Type B pancreatic cell (in vitro differentiated cells): ENCODE measurements at places on chromosomes 6 and 20.

DNA sequence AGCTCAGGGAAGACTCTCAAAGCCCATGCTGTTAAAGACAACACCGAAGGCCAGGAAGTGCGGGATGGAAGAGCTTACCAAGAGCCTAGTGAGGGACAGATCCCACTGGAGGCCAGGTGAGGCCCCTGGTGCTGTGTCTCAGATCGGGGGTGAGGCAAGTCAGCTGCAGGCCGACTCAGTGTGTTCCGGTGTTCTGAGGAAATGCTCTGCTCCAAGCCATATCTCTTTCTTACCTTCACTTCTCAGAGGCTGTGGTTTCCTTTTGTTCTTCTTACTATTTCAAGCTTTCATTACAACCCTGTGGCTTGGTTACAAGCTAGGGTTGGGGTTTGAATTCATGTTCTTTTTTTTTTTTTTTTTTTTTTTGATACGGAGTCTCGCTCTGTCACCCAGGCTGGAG lies 114.3 kb upstream of the ZFP64 start:
- peaks cover 14% of the 10 kb centered on the region for H3K4me1 ChIP-seq
- peaks cover 14% of the 10 kb centered on the region for H3K27me3 ChIP-seq
- no peak overlapping the region for H3K27ac ChIP-seq
- no peaks in the 10 kb centered on the region for H3K36me3 ChIP-seq

GRCh38 chr6:163725008-163725941 lies 310.8 kb downstream of the QKI start:
- no peak for DNase-seq
- peaks cover 9% of the 10 kb centered on the region for H3K27me3 ChIP-seq
- peak overlapping the region; percentile 38 for H3K27ac ChIP-seq
- no peaks in the 10 kb centered on the region for H3K36me3 ChIP-seq

GRCh38 chr6:167073679-167074274 lies 49.1 kb upstream of the CCR6 start:
- no peak overlapping the region for H3K27ac ChIP-seq
- H3K4me1 ChIP-seq: peaks cover 5% of the 10 kb centered on the region
- H3K27me3 ChIP-seq: no peaks in the 10 kb centered on the region
- H3K4me3 ChIP-seq: no peak overlapping the region

GRCh38 chr6:4316867-4317400 lies 181.6 kb upstream of the ECI2 start:
- no peaks in the 10 kb centered on the region for H3K27me3 ChIP-seq
- peak overlapping the region; percentile 54 for H3K4me3 ChIP-seq
- H3K4me1 ChIP-seq: peaks cover 38% of the 10 kb centered on the region
- no peak for DNase-seq

GRCh38 chr20:34375977-34376430 lies 12.9 kb downstream of the ITCH start:
- H3K36me3 ChIP-seq: peaks cover 34% of the 10 kb centered on the region
- H3K27ac ChIP-seq: peak overlapping the region; percentile 12
- peaks cover 15% of the 10 kb centered on the region for H3K4me1 ChIP-seq
- DNase-seq: peak; percentile 49
- no peak overlapping the region for H3K4me3 ChIP-seq

DNA sequence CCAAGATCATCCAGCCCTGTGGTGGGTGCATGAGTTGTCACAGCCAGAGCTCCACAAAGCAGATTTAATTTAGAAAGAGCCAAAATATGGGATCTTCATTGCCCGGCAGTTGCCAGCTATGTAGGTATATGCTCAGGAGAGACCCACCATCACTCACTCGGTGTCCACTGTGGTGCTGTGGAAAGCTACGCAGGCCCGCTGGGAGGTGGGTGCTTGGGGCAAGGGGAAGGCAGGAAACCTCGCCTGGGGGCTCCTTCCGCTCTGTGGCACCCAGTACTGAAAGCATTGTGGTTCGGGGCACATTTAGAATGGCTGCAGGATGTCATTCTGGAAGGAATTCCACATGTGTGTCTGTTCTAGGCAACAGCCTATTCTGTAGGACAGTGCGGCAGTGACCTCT lies 259.9 kb downstream of the TAF4 start:
- peaks cover 14% of the 10 kb centered on the region for H3K4me1 ChIP-seq
- H3K36me3 ChIP-seq: no peaks in the 10 kb centered on the region
- H3K27ac ChIP-seq: no peak overlapping the region
- H3K4me3 ChIP-seq: no peak overlapping the region
- DNase-seq: no peak

DNA sequence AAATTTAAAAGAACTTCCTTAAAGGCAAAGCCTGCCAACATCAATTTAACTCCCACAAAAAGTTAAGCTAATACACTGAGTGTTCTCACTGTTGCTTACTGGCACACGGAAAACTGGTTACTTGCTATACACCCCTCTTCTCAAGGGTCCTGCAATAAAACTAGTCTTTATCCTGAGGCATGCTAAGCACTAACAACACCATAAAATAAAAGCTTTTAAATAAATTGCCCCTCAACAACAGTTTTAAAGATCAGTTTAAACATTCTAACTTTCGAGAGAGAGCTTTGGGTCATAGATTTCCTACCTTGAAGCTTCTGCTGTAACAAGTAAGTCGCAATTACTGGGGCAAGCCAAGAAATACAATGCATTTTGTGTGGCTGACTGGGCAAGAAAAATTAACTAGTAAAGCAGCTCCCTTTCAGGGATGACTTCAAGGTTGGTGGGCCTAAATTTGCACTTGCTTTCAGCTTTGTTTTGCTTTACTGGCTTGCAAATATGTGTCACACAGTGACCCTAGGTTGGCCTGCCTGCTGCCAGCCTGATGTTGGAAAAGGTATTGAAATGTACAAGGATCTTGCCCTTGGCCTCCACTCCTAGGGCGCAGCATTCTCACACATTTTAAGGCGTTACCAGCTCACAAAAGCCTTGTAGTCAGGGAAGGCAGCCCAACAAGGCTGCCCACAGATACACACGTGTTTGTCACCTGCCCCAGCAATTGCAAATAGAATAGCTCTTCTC lies 4.0 kb upstream of the HEY2 start:
- DNase-seq: no peak
- H3K36me3 ChIP-seq: no peaks in the 10 kb centered on the region
- peak overlapping the region; percentile 88 for H3K27ac ChIP-seq

DNA sequence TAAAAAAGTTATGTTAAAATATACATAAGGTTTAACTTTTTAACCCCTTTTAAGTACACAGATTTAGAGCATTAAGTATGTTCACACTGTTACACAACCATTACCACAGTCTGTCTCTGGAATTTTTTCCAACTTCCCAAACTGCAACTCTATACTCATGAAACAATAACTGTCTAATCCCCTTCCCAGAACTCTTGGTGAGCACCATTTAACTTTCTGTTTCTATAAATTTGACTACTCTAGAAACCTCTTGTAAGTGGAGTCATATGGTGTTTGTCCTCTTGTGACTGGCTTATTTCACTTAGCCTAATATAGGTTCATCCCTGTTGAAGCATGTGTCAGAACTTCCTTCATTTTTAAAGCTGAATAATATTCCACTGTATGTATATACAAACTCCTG lies 98.1 kb downstream of the MAP3K7 start:
- no peaks in the 10 kb centered on the region for H3K36me3 ChIP-seq
- no peak overlapping the region for H3K27ac ChIP-seq
- no peak overlapping the region for H3K4me3 ChIP-seq
- peaks cover 2% of the 10 kb centered on the region for H3K27me3 ChIP-seq
- peaks cover 20% of the 10 kb centered on the region for H3K4me1 ChIP-seq
- DNase-seq: no peak

DNA sequence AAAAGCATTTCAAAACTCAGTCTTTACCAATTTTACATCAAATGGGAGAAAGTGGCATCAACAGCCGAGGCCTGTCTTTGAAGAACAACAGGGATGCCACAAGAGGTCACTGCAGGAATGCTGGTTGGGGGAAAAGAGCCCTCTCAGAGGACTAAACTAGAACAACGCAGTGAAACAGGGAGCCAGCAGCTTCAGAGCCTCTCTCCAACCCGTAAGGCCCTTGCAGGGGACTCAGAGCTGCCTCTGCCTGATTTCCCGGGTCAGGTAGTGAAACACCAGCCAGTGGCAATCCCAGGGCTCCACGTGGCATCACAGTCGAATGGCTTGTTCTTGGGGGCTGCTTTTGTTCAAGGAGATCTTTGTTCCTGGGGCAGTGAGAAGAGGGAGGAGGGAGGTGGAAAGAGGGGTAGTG lies 55.0 kb upstream of the KCNK16 start:
- peaks cover 5% of the 10 kb centered on the region for H3K4me1 ChIP-seq
- peak overlapping the region; percentile 42 for H3K27ac ChIP-seq
- peaks cover 11% of the 10 kb centered on the region for H3K27me3 ChIP-seq
- H3K36me3 ChIP-seq: no peaks in the 10 kb centered on the region
- no peak for DNase-seq

DNA sequence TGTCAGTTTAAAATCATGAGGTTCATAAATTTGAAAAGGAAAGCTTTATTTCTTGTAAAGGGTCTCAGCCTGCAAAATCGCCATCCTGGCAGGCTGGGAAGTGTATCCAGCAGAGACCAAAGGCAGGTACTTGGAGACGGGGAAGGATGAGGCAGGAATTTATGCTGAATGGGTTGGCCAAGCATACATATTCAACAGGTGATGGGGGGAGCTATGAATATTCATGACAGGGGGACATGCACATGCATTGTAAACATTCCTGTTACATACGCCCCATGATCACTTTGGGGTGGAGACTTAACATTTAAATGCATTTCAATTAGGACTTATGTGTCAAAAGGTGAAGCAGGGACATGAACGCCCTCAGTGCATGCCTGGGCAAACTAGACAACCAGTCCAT lies 9.8 kb upstream of the SLC22A1 start:
- no peaks in the 10 kb centered on the region for H3K27me3 ChIP-seq
- H3K4me1 ChIP-seq: peaks cover 11% of the 10 kb centered on the region
- no peak overlapping the region for H3K4me3 ChIP-seq
- H3K36me3 ChIP-seq: peaks cover 33% of the 10 kb centered on the region

DNA sequence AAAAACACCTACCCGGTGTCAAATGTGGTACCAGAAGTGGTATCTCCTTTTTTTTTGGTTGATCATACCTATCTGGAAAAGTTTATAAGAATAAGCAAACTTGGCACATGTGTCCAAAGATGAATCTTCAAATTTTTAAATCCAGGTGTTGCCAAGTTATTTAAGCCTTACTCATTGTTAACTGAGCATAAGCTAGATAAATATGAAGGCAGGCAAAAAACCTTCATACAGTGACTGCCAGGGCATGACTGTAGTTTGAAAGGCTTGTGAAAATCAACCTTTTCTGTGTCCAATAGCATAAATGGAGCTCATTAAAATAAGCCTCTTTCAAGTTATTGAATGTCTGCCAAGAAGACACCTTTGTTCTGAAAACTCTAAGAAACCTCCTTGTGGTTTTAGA lies 699.2 kb downstream of the DOK5 start:
- no peak overlapping the region for H3K27ac ChIP-seq
- no peaks in the 10 kb centered on the region for H3K36me3 ChIP-seq
- H3K4me1 ChIP-seq: peaks cover 4% of the 10 kb centered on the region
- peaks cover 6% of the 10 kb centered on the region for H3K27me3 ChIP-seq

DNA sequence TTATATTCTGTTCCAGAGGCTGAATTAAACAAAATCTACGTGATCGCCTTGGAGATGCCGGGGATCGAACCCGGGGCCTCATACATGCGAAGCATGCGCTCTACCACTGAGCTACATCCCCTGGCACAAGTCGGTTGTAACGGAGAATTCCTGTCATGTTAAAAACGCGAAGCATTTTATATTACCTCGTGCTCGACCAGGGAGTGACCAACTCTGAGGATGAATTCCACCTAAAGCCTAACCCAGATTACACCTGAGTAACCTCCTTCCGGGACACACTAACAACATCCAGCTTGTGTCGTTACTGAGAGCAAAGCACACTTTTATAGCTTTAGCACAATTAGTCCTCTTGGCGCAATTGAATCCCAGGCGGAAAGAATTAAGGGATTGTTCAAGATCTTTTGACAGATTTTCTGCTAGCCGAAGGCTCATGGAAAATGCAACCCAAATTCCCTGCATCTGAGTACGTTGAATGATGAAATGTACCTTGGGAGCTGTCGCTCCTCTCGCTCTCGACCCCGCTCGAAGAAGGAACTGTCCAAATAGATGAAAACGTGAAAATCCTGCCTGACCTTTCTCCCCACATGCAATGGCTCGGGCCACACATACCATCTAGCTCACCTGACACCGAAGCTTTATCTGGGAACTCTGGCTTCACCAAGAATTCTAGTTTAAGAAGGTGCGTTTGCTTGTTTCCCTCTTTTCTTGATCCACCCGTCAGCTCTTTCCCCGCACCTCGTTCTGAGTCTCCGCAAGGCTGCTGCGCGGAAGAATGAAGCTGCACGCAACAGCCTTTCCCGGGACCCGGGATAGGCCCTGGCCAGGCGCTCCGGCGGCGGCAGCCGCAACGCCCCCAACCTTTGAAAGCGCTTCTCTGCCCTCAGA lies 148.3 kb downstream of the GPX5 start:
- H3K4me3 ChIP-seq: peak overlapping the region; percentile 86
- peaks cover 23% of the 10 kb centered on the region for H3K27me3 ChIP-seq
- H3K4me1 ChIP-seq: no peaks in the 10 kb centered on the region
- no peaks in the 10 kb centered on the region for H3K36me3 ChIP-seq
- peak overlapping the region; percentile 54 for H3K27ac ChIP-seq
- DNase-seq: peak; percentile 75

GRCh38 chr6:10582774-10583508 lies 61.8 kb downstream of the GCNT2 start:
- H3K36me3 ChIP-seq: no peaks in the 10 kb centered on the region
- H3K27ac ChIP-seq: peak overlapping the region; percentile 73
- peaks cover 18% of the 10 kb centered on the region for H3K27me3 ChIP-seq

DNA sequence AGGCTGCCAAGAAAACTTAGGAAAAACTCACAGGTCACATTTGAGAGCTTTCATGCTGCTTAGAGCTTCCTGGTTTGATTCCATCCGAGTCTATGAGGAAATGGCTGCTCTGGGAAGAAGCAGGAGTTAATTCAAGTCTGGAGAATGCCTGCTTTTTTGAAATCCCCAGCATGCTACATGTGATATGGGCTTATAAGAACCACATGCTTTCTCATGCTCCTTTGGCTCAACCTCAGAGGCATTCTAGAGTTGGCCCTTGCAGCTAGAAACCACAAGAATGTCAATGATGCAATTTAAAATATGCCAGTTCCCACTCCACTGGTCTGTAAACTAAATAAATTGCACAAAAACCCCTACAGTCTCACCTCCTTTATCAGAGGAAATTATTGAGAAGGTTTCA lies 142.9 kb upstream of the OLIG3 start:
- H3K4me3 ChIP-seq: no peak overlapping the region
- no peak overlapping the region for H3K27ac ChIP-seq
- DNase-seq: no peak
- H3K4me1 ChIP-seq: no peaks in the 10 kb centered on the region
- no peaks in the 10 kb centered on the region for H3K27me3 ChIP-seq

DNA sequence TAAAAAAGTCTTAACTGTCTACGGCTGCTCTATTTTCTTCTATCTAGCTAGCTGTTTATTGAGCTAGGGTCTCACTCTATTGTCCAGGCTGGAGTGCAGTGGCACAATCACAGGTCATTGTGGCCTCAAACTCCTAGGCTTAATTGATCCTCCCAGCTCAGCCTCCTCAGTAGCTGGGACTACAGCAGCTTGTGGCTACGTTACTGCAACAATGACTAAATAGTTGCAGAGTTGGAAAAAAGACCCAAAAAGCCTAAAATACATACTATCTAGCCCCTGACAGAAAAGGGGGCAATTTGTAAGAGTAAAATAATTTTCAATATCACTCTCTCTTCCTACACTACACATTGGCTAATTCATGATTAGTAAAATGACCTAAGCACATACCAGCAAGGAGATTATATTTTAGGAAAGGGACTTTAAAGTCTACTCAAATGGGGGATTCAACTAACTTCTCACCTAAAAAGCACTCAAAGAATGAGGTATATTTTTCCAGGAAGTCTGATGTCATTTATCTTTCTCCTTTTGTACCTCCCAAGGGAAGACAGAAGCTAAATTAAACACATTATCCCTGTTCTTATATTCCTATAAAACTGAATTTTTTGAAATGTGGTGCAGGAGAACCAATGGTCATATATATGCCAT lies 82.8 kb downstream of the ZMYND8 start:
- no peak for DNase-seq
- H3K4me3 ChIP-seq: no peak overlapping the region
- H3K27me3 ChIP-seq: no peaks in the 10 kb centered on the region
- peaks cover 32% of the 10 kb centered on the region for H3K36me3 ChIP-seq
- peak overlapping the region; percentile 22 for H3K27ac ChIP-seq
